Cortex of kidney (tissue), 1 donor: ENCODE measurements at places on chromosomes 5 and 9.

DNA sequence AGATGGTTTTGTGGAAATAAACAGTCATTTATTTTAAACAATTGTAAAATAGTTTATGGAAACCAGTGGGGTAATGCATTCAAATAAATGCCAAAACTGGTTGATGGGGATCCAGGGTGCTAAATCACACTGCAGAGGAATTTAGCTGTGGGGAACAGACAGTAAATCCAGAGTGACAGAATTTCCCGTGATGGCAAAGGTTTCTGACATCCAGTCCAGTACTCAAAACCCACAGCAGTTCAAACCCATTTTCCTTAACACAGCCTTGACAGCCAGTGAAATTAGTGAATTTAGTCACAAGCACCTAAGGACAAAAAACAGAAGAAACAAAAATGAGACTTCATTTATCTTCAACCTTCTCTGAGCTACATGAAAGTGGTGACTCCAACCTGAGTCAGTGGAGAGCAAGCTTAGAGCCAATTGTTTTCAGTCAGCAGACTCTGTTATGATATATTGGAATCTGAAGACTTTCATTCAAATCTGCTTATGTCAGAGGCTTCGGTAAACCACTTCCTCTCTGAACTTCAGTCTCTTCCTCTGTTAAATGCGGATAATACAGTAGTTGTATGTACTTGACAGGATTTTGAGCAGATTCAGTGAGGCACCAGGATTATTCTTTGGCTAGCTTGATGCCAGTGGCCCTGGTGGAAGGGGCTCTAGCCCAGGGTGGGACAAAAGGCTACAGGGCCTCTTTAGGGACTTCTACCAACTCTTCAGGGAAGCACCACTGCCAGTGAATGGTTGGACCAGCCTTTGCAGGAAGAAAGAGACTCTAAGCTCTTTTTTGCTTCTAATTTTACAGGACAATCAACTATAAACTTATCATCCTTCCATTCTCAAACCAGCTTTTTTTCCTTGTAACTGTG is 185.3 kb downstream of the MAPKAP1 start:
- DNase-seq = no peak

DNA sequence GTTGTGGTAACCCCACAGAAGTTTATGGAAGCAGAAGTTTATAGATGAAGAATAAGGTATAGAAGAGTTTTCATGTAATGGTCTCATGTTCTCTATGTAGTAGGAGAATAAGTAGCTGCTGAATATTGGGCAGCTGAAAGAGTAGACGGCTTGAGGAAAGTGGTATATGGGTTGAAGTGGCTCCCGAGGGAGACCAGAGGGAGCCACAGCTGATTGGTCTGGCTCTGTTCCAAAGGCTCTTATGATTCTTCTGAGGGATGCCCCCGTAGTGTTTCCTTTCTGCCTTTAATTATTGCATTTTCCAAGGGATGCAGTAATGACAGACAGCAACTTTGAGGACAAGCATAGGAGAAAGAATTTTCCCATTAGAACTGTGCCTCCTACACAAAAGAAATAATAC is 30.1 kb upstream of the TENT2 start:
- DNase-seq = no peak

DNA sequence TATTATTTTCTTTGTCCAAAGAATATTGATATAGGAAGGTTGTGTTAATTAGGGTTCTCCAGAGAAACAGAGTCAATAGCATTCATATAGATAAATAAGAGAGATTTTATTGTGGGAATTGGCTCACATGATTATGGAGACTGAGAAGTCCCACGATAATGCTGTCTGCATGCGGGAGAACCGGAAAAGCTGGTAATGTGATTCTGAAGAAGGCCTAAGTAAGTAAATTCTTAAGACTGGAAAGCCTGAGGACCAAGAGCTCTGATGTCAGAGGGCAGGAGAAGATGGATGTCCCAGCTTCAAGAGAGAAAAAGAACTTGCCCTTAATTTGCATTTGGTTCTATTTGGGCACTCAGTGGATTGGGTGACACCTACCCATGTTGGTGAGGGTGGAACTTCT is 307.4 kb upstream of the C9orf72 start:
- no peak for DNase-seq

DNA sequence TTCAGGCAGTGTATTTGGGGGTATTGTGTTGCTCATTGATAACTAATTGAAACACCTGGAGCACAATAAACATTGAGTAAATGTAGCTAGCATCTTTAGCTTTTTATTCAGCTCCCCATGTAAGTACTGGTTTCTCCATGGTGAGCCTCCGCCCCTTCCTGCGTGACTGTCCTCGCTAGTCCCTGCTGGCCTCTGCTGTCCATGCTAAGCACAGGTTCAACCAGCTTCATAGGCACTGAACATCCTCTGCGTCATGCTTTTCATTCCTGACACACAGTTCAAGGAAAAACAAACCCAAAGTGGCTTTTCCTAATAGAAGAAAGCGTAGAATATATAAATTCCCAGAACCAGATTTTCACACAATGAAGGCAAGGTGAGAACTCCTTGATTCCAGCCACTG is 27.3 kb upstream of the DAP start:
- no peak for DNase-seq

GRCh38 chr5:128775558-128775957 is 189.7 kb upstream of the SLC27A6 start:
- no peak for DNase-seq

DNA sequence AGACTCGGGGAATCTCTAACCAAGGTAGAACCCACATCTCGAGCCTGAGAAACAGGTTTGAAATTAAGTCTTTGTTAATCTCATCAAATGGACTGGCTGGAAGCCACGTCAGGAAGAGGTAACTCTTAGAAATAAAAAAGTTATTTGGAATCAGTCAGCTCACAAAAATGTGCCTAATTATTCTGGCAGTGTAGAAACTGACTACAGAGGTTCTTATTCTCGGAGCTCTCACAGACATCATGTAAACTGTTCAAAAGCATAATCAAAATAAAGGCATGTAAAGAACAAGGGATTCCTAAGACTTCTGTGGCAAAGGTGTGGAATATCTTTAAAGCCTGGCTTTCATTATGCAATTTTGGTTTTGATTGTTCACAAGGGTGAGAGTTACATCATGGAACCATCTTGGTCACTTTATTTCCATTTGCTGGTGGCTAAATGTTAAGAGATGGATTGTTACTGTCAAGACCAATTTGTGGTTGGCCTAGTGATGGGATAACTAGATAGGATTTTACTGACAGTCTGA is 85.1 kb downstream of the OTULIN start:
- no peak for DNase-seq

GRCh38 chr9:95115104-95115503 is 202.4 kb downstream of the FANCC start:
- DNase-seq = no peak

DNA sequence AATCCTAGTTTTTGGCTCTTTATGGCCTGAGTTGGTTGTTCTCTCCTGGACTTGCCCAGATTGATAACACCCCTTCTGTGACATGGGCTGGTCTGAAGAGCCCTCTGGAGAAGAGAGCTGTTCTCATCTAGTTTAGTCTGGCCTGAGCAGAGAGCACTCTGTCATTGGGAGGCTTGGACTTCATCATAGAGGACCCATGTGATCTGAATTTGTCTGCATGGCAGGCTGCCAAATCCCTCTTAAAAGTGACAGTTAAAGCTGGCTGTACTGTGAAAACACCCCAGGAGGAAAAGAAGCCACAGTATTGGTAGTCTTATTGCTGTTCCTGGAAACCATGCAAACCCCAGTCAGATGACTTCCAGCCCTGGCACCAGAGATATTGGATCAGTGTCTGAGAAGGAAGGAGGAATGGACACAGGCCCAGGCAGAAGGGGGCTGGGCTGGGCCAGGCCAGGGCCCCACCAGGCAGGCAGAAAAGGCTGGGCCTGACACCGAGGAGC is 3.7 kb upstream of the WDR31 start:
- no peak for DNase-seq

GRCh38 chr5:88760527-88760926 is 122.5 kb downstream of the MEF2C start:
- DNase-seq = no peak

DNA sequence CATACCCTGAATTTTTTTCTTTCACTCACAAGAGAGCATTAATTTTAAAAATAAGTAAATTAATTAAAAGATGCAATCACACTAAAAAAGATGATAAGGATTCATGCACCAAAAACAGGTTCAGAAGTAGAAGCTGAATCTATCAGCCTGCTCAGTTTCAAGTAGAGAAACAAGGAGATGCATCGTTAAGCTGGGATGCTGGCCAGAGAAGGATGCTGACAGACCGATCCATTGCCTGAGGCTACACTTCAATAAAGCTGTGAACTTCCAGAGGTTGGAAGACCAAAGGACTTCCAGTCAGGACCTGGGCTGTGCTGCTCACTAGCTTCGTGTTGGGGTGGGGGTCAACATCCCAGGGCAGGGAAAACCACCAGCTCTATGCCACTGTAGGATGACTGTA is 457.7 kb downstream of the EFNA5 start:
- no peak for DNase-seq

DNA sequence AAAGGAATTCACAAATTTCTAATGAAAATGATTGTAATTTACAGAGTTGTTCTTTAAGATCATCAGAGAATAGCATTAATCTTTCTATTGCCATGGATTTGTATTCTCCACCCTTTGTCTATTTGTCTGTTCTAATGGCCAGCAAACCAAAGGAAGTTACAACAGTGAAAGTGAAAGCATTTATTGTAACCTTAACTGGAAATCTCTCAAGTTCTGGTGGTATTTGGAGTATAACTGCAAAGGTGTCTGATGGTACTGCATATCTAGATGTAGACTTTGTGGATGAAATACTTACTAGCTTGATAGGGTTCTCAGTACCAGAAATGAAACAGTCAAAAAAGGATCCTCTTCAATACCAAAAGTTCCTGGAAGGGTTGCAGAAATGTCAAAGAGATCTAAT is 21.7 kb downstream of the RMI1 start:
- no peak for DNase-seq

DNA sequence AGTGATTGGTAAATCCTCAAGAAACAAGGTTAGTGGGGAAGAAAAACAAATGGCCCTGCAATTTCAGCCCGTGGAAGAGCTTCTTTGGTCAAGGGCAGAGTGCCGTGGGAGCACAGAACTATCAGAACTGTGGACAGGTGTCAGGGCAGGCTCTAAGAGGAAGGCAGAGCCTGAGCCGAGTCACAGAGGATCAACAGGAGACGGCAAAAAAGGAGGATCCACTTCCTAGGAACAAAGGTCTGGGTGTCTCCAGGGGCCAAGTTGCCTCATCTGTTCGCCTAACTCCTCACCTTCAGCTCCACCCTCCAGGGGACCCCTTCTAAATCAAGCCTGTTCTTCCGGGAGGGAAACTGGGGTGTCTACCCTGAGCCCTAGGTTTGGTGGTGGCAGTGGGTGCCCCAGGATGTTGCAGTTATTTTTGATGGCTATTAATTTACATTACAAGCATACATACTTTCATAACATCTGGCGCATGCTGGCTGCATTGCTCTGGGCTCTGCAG is 88.0 kb downstream of the FEM1C start:
- no peak for DNase-seq

- DNase-seq = no peak
These were observed 239.4 kb downstream of the NSG2 start for GRCh38 chr5:174284873-174285272.

DNA sequence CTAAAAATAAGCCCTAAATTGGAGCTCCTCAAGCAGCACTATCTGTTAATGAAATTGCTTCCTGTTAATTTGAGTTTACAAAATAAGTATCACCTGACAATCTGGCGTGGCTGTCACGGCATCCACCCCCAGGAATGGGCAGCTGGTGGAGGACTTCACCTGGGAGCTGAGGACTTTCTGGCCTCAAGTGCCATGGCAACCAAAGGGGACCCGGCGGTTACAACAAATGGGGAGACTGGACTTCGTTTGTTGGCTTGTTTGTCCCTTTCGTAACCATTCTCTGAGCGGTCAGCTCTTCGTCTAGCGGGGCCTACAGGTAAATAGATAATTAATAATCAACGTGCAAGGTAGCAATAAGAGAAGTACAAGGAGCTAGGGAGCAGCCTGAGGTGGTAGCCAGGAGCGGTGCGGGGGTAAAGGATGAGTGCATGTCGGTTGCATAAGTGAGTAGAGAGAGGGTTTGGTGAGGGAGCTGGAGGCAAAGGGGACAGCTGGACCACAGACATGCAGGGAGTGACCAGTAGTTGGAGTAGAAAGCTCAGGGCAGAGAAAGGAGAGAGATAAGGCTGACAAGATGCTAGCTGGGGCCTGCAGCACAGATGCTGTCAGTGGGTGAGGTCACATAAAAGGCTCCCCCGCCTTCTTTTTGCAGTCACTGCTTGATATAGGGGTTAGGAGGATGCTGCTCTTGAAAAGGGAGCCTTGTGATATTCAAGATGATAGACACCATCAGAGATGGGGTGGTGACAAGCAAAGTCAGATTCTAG is 62.5 kb downstream of the HSPA4 start:
- DNase-seq = no peak

DNA sequence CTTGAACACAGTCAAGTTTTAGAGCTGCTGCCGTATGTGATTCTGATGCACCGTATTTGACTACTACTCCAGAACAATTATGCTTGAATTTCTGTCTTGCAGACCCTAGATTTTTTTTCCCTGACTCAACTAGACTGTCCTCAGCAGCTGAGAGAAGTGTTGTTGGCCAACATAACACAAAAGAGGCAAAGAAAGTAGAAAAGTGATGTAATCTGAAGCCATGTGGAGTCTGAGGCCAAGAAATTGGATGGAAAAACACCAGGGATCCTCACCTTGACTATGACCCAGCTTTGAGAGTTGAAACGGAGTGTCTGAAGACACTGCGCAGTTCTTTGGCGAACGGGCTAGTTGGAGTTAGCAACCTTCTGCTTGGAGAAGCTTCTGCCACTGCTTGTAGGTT is 36.3 kb upstream of the FGF1 start:
- no peak for DNase-seq

GRCh38 chr9:114266969-114267368 is 55.9 kb upstream of the ORM1 start:
- no peak for DNase-seq

DNA sequence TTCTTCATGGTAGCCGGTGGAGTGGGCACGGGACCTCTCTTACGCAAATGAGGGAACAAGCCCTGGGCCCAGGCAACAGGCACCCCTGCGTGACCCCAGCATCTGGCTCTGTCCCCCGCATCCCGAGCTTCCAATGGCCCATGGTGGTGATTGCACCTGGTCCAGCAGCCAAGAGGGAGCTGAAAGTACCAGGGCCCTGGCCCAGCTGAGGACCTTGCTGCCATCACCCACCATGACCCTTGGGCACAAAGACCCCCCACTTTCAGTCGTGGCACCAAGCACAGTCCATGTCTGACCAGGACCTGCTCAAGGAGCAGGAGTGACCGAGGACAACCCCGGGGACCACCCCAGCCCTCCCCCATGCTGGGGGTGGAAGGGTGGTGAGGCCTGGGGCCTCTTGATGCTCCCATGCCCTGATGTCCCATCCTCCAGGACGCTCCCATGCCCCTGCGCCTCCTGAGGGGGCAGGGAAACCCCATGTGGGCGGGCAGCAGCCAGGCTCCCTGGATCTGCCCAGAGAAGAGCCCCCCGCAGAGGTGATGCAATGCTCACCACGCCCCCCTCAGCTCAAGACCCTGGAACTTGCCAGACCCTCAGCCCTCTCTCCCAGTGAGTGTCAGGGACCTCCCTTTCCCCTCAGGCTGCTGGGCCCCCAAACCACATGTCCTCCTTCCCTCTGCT is 123.9 kb downstream of the ADAMTS2 start:
- no peak for DNase-seq
